Urothelium cell line (cell line): ENCODE measurements at places on chromosomes 5 and 9.

DNA sequence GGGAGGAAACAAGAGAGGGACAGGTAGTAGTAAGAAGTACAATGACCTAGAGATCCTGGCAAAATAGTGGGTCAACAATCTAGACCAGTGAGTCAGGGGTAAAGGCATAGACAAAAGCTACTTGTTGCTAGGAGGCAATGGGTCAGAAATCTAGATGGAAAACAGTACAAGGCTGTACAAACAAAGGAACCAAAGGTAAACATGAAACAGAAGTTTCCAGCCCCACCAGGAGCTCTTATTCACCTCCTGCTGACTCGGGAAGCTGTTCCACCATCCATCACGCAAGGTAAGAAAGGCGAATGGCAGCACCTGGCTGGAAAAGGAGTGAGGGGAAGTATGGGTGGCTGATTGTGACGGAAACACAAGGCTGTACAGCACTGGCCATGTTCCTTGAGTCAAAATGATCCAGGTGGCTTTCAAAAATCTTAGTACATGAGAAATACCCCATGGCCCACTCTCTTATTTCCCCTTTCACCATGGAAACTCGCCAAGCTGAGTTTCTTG lies 70.5 kb upstream of the RAI14 start:
- no peak for DNase-seq

DNA sequence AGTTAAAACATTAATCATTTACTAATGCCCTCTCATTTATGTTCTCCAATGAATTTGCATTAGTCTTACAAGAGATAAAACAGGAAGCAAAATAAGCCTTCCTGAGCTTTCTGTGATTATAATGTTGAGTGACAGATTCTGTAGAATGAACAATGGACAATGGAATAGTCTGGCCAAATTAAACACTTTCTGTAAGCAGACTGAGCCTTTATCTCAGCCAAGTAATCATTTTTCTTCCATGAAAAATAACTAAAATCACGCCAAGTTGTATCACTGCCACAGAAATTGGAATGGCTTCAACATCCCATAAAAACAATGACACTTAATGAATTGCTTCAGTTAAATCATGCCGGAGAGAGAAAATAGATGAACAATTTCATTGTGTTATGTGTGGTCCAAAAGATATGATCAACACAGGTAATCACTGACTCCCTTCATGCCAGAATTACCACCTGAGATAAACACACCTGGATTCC lies 63.0 kb downstream of the TSSK1B start:
- DNase-seq: no peak

DNA sequence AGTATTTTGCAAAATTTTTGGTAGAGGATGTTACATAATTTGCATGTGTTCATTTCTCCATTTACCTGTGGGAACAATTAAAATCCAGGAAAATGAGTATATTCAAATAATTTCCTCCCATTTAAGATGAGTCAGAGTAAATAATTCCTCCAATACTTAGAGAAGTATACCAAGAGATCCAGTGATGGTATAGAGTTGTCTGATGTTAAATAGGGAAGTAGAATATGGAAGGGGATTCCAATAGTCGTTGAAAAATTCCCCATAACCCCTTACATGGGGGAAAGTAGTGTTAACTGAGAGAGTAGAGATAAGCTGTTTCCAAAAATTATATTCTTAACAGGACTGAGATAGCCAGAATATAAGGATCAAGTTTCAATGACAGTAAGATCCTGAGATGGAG lies 15.7 kb downstream of the CD274 start:
- no peak for DNase-seq

- DNase-seq: no peak
Observed at GRCh38 chr9:76526026-76526425, 67.0 kb downstream of the GCNT1 start.

- no peak for DNase-seq
Observed at GRCh38 chr5:92775711-92776615, 805.1 kb downstream of the NR2F1-AS1 start.

DNA sequence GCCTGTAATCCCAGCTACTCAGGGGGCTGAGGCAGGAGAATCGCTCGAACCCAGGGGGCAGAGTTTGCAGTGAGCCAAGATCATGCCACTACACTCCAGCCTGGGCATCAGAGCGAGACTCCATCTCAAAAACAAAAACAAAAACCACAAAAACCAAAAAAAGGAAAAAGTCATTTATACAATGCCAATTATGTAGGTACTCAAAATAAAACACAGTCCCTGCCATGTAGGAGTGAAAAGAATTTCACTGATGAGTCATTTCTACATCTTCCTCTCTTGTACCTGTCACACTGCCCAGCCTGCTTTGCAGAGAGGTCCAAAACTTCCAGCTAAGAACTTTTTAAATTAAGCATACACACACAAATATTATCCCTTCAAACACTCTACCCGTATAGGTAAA lies 215.8 kb downstream of the EPB41L4A start:
- peak; percentile 40 for DNase-seq

- no peak for DNase-seq
Observed at GRCh38 chr5:130032807-130033206, 128.5 kb downstream of the CHSY3 start.

DNA sequence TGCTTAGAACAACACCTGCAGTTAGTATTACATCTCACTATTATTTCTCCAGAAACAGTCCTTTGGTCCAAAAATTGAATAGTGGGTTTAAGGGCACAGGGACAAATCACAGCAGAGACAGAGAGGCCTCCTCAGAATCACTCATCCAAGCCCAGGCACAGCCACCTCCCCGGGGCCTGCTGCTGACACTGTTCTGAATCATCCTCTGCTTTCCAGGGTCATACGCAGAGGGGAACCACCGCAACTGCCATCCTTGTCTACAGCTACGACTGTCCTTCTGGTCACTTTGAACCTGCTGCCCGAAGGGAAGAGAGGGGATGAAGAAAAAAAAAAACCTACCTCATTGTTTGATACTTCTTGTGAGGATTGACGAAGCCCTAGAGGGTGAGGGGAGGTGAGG lies 35.3 kb upstream of the MAN2A1 start:
- no peak for DNase-seq

DNA sequence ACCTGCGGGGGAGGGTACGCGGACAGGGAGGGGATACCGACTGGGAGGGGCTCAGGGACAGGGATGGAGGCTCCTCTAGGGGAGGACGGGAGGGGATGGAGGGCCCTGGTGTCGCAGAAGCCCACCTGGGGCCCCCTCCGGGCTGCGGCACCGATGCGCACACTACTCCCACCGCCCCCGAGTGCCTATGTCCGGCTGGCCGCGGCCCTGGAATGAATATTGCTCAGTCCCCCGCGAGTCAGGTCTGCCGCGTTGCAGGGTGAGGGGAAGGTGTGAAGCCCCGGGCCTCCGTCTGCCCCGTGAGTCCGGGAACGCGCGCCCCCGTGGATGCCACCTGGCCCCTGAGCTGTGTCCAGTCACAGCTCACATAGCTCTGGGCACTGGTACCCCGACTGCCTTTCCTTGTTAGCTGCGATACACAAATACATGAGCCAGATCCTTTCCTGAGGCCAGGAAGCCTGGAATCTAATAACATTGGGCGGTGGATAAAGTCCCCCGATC lies 44.5 kb upstream of the PRSS3 start:
- DNase-seq: no peak

DNA sequence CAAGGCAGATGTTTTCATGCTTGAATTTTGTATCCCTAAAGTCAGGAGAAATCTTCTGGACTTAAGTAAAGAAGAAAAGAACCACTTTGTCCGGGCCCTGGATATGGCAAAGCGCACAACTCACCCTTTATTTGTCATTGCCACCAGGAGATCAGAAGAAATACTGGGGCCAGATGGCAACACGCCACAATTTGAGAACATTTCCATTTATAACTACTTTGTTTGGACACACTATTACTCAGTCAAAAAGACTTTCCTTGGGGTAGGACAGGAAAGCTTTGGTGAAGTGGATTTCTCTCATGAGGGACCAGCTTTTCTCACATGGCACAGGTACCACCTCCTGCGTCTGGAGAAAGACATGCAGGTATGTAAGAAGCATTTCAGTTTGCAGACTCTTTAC lies 2.3 kb downstream of the TYRP1 start:
- DNase-seq: no peak

DNA sequence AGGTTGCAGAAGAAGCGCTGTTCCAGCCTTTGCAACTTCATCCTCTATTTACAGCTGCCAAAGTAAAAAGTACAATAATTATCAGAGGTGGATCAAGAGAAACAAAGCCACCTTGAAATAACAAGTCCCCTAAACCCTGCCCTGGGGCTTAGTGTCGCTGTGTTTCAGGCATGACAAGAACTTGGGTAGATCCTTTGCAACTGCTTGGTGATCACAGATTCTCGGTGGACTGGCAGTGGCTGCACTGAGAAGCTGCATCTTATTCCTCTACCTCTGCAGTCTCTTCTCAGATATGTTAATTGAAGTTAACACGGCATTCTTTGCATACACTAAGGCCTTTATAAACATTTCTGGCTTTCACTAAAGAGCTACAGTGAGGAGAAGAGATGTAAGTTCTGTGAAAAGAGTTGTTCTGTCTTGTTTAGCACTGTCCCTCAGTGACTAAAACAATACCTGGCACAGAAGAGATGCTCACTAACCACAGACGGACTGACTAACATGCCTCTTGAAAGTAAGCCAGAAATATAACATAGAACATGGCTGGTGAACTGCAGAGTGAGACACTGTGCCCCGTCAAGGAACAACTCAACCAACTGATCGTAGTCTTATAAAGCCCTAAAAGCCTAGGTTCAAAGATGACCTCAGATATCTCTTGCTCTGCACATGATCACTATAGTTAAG lies 144.2 kb downstream of the MLLT3 start:
- peak; percentile 1 for DNase-seq

GRCh38 chr5:132411304-132412013 lies 41.9 kb downstream of the SLC22A5 start:
- DNase-seq: no peak

- DNase-seq: no peak
Observed at GRCh38 chr5:132501961-132502931, 11.7 kb upstream of the IRF1 start.

DNA sequence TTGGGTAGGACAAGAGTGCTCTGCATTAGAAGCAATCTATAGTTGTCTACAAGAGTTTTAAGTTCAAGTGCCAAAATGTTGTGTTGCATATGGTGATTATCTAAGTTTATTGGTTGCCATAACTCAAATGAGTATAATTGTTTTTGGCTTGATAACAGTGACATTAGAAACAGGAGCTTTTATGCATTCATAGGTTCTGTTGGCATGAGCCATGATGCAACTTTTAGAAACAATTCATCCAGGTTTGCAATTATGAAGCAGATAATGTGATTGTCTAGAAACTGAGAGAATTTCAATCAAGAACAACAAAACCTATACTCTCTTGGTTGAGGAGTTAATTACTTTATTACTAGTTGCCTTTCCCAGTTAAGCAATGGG lies 137.0 kb downstream of the PBX3 start:
- DNase-seq: no peak

- DNase-seq: peak; percentile 29
Observed at GRCh38 chr9:16869882-16870595, 431 bp downstream of the BNC2 start.

DNA sequence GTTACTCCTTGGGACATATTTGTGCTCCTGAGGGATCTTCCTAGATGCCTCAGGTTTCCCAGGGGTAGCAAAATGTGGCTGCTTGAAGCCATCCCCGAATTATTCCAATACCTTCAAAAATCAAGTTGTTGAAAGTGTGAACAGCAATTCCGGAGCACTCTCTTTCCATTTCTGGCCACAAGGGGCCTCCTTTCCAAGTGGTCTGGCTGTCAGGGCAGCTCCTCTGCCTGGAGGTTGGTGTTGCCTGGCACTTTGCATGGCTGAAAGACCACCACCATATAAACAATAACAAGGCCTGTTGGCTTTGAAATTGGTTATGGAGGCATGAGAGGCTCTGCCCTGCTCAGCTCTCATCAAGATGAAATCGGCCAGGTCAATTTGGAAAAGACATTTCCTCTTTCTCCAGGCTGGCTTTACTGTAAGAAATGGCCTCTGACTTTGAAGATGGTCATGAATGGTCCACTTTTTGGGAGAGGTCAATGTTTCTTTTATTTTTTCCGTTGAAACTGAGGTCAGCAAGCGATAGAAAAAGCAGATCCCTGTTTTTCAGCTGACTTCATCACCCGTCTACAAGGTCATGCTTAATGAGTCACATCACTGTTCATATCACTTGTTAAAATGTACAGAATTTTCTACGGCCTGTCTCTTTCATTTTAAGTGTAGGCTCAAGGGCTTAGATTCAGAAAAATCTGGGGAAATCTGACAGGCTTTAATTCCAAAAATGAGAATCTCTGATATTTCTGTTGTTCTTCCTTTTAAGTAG lies 481.1 kb upstream of the ZNF608 start:
- DNase-seq: peak; percentile 20

DNA sequence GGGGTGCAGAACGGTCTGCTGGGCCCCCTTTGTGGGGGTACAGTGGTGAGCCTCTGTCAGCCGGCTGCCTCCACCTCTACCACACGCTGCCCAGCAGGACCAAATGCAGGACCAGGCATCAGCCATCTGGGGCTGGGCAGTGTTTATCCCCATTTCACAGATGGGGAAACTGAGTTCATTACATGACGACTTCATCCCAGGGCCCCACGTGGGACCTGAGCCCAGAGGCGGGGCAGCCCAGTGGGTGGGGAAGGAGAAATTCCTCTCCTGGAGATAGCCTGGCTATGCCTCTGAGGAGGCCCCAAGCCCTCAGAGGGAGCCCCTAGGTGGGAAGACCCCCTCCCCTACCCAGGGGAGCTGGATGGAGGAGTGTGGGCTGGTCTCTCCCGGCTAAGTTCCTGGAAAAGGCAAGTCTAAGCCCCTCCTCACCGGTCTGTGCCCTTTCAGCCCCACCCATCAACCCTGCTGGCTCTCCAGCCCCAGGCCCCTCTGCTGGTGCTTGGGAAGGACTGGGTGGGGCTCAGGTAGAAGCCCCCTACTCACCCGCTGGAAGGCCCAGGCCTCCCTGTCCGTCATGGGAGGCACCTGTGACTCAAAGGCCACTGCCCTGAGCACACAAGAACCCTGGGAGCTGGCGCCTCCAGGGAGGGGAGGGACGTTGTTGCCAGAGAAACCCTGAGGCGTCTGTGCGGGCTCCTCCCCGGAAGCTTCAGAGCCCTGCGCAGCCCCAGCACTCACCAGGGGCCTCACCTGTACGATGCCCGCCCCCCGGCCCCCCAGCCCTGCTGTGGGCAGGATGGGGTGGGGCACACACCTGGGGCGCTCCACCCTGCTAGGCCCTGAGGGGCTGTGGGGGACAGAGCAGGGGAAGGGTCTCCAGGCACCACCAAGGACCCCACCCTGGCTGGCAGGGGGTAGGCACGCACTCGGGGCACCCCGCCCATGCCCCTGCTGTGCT lies 7.4 kb upstream of the CCDC187 start:
- DNase-seq: no peak

DNA sequence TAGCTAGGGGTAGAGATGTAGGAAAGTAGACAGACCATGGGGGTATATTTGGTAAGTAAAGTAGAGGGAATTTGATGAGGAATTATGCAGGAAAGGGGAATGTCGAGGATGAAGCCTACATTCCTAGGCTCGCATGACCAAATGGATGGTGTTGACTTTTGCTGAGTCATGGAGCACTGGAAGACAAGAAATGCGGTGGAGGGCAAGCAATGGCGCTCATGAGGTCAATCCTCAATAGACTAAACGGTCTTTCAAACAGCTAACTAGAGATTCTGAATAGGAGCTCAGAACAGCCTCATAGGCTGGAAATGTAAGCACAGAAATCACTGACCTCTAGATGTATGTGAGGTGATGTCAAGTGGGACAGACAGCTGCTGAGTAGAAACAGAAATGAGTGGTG lies 50.7 kb upstream of the FST start:
- peak; percentile 21 for DNase-seq

GRCh38 chr5:76999451-76999850 lies 30.8 kb upstream of the AGGF1 start:
- peak; percentile 51 for DNase-seq
